Esophagus squamous epithelium (tissue), 5 donors: ENCODE measurements at places on chromosomes 3 and 15. TPM values are rescaled to one million over a fixed set of nuclear protein-coding genes. Genes with fewer than 3 reads are reported as not detected.

HOMER2 gene
- 39.4 TPM for total RNA-seq

GRCh38 chr15:65930134-65930533 is 60.8 kb downstream of the RAB11A start:
- no peaks in the 10 kb centered on the region for H3K4me1 ChIP-seq
- no peaks in the 10 kb centered on the region for H3K36me3 ChIP-seq
- no peaks in the 10 kb centered on the region for H3K27me3 ChIP-seq
- DNase-seq, result no peak
- H3K27ac ChIP-seq, result no peak overlapping the region
- no peak overlapping the region for H3K4me3 ChIP-seq

DNA sequence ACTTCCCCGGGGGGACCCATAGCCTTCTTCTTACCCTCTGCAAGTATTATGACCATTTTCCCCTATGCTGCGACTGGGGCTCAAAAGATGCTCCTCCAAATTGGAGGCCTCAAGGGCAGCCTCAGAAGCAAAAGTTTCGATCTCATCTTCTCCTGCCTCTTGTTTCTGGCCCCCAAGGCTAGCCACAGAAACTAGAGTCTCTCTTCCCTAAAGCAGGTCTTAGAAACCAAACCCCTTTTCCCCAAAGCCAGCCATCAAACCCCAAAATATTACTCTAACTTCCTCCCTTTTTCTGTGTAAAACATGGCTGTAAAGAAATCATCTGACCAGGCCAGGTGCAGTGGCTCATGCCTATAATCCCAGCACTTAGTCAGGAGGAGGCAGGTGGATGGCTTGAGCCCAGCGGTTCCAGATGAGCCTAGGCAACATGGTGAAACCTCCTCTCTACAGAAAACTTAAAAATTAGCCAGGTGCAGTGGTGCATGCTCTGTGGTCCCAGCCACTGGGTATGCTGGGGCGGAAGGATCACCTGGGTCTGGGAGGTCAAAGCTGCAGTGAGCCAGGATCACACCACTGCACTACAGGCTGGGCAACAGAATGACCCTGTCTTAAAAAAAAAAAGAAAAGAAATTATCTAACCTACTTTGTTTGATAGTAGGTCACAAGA is 36.7 kb upstream of the MFGE8 start:
- DNase-seq, result no peak
- no peak overlapping the region for H3K27ac ChIP-seq
- H3K4me3 ChIP-seq, result no peak overlapping the region
- no peaks in the 10 kb centered on the region for H3K27me3 ChIP-seq
- H3K36me3 ChIP-seq, result no peaks in the 10 kb centered on the region

THBS1 gene
- 86.2 TPM for total RNA-seq

SPTSSB gene
- 4.2 TPM for total RNA-seq

NUTM1 gene
- total RNA-seq, result not detected

GRCh38 chr3:30222441-30222840 is 384.0 kb upstream of the TGFBR2 start:
- H3K4me3 ChIP-seq, result no peak overlapping the region
- H3K36me3 ChIP-seq, result no peaks in the 10 kb centered on the region
- no peak overlapping the region for H3K27ac ChIP-seq
- no peaks in the 10 kb centered on the region for H3K4me1 ChIP-seq
- DNase-seq, result no peak

GRCh38 chr15:69120732-69121131 is 39.7 kb upstream of the GLCE start:
- H3K4me1 ChIP-seq, result peaks cover 15% of the 10 kb centered on the region
- no peak overlapping the region for H3K27ac ChIP-seq
- no peak overlapping the region for H3K4me3 ChIP-seq
- DNase-seq, result no peak

GRCh38 chr3:20054549-20054987 is 14.3 kb downstream of the KAT2B start:
- H3K27ac ChIP-seq, result peak overlapping the region; percentile 87
- no peak overlapping the region for H3K4me3 ChIP-seq
- no peaks in the 10 kb centered on the region for H3K27me3 ChIP-seq
- no peaks in the 10 kb centered on the region for H3K36me3 ChIP-seq
- peaks cover 48% of the 10 kb centered on the region for H3K4me1 ChIP-seq
- DNase-seq, result peak; percentile 2

DNA sequence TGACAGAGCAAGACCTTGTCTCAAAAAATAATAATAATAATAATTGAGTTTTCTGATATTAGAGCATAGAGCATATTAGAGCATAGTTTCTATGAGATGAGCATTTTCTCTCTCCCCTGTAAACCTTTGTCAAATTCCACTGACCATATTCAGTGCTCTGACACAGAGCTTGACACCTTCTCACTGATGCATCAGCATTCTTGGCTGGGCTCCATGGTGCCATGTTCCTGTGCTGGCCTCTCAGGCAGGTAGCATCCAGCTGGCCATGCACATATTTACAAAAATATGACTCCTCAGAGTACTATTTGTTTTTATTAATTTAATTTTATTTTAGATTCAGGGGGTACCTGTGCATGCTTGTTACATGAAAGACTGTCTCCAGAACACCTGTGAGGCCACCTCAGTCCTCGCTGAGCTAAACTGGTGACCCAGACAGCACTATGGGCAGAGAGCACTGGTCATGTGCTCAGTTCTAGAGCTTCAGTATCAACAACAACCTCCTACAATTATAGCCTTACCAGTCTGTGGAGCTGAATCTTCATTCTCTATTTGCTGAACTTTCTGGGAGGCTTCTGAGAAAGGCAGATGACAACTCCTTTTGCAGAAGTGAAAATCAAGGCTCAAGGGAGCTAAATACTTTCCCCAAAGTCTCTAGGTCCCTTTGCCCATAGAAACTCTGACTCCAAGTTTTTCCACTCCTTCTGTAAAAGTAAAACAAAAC is 21.6 kb upstream of the SLC28A2 start:
- H3K36me3 ChIP-seq, result no peaks in the 10 kb centered on the region
- H3K4me3 ChIP-seq, result no peak overlapping the region
- H3K27ac ChIP-seq, result no peak overlapping the region
- no peaks in the 10 kb centered on the region for H3K4me1 ChIP-seq
- DNase-seq, result no peak

- no peak overlapping the region for H3K27ac ChIP-seq
- H3K36me3 ChIP-seq, result no peaks in the 10 kb centered on the region
- H3K4me1 ChIP-seq, result peaks cover 7% of the 10 kb centered on the region
- DNase-seq, result no peak
Observed at GRCh38 chr15:44193651-44194322, 1.3 kb downstream of the FRMD5 start.

GRCh38 chr3:82474711-82475110 is 713.3 kb upstream of the GBE1 start:
- no peak for DNase-seq
- no peak overlapping the region for H3K4me3 ChIP-seq
- no peaks in the 10 kb centered on the region for H3K27me3 ChIP-seq
- H3K27ac ChIP-seq, result no peak overlapping the region

C3orf49 gene
- total RNA-seq, result not detected

POLR2M gene
- total RNA-seq, result 29.3 TPM

- H3K36me3 ChIP-seq, result no peaks in the 10 kb centered on the region
- H3K4me1 ChIP-seq, result no peaks in the 10 kb centered on the region
- H3K4me3 ChIP-seq, result no peak overlapping the region
Observed at GRCh38 chr15:80679167-80679803, 15.8 kb upstream of the ABHD17C start.

DNA sequence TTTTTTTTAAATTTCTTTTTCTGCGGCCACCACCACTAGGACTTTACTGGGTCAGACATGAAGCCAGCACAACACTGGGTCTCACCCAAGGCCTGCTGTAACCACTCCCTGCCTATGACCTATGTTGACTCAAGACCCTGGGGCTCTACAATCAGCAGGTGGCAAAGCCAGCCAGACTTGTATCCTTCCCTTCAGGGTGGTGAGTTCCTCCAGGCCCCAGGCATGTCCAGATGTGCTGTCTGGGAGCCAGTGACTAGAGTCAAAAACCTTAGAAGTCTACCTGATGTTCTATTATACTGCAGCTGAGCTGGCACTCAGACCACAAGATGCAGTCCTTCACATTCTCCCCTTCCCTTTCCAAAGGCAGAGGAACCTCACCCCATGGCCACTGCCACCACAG is 31.6 kb upstream of the CLDN18 start:
- H3K4me3 ChIP-seq, result no peak overlapping the region
- H3K27me3 ChIP-seq, result peaks cover 11% of the 10 kb centered on the region
- H3K27ac ChIP-seq, result no peak overlapping the region
- H3K36me3 ChIP-seq, result no peaks in the 10 kb centered on the region
- no peaks in the 10 kb centered on the region for H3K4me1 ChIP-seq

DLEC1 gene
- total RNA-seq, result not detected

GRCh38 chr3:37096288-37096687 is 78.1 kb downstream of the LRRFIP2 start:
- H3K36me3 ChIP-seq, result peaks cover 51% of the 10 kb centered on the region
- no peak overlapping the region for H3K27ac ChIP-seq
- no peak overlapping the region for H3K4me3 ChIP-seq
- no peaks in the 10 kb centered on the region for H3K4me1 ChIP-seq

C3orf22 gene
- total RNA-seq, result not detected

DNA sequence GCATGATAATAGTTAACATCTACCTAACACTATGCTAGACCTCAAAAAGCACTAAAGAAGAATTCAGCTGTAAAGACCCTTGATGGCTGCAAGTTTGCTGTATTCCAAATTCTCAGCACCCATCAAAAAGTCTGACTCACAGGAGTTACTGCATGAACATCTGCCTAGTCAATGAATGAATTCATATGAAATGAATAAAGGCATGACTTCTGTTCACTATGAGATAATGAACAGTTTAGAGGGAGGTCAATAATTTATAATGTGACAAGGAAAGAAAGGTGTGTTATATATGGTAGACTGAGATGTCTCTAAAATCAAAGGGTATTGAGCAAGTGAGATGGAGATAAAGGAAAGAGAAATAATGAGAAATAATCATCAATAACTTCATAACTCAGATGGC is 508.2 kb upstream of the TGFBR2 start:
- H3K36me3 ChIP-seq, result no peaks in the 10 kb centered on the region
- H3K27me3 ChIP-seq, result no peaks in the 10 kb centered on the region
- no peak overlapping the region for H3K27ac ChIP-seq
- no peak for DNase-seq
- no peaks in the 10 kb centered on the region for H3K4me1 ChIP-seq

RETNLB gene
- total RNA-seq, result not detected

- H3K27ac ChIP-seq, result no peak overlapping the region
- H3K27me3 ChIP-seq, result no peaks in the 10 kb centered on the region
- no peaks in the 10 kb centered on the region for H3K4me1 ChIP-seq
- H3K4me3 ChIP-seq, result no peak overlapping the region
- no peak for DNase-seq
Observed at GRCh38 chr15:36389107-36389506, 190.3 kb upstream of the CDIN1 start.

GRCh38 chr3:3087279-3087678 is 22.9 kb downstream of the IL5RA start:
- H3K4me1 ChIP-seq, result no peaks in the 10 kb centered on the region
- no peaks in the 10 kb centered on the region for H3K27me3 ChIP-seq
- no peak overlapping the region for H3K4me3 ChIP-seq
- no peak for DNase-seq

GRCh38 chr3:146065573-146066006 is 95.4 kb downstream of the PLOD2 start:
- H3K27me3 ChIP-seq, result no peaks in the 10 kb centered on the region
- no peak overlapping the region for H3K4me3 ChIP-seq
- no peaks in the 10 kb centered on the region for H3K36me3 ChIP-seq
- H3K4me1 ChIP-seq, result no peaks in the 10 kb centered on the region
- DNase-seq, result no peak

DNA sequence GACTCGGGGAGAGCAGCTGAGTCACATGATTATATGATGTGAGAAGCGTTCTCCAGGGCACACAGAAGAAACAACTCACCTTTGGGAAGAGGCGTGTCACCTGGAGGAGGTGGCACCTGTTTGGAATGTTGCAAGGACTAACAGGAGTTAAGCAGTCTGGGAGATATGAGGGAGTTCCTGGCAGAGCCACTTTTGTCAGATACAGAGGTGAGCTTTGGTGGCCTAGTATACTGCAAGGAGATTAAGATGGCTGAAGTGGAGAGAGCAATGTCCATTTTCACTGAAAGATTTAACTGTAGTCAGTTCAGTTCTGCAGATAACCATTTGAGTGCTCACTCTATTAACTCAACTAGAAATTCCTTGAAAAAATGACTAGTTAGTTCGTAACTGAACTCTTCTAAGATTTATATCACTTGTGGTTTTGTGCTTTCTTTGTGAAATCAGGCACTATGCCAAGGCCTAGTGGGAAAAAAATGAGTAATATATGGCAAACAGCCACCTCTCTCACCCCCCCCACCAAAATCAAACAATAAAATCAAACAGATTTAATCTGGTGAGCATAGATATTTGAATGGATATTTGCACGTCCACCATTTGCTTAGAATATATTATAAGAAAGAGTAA is 61.3 kb downstream of the CRYBG3 start:
- no peak for DNase-seq
- H3K4me1 ChIP-seq, result peaks cover 12% of the 10 kb centered on the region
- H3K36me3 ChIP-seq, result peaks cover 50% of the 10 kb centered on the region

DNAH12 gene
- not detected for total RNA-seq

DNA sequence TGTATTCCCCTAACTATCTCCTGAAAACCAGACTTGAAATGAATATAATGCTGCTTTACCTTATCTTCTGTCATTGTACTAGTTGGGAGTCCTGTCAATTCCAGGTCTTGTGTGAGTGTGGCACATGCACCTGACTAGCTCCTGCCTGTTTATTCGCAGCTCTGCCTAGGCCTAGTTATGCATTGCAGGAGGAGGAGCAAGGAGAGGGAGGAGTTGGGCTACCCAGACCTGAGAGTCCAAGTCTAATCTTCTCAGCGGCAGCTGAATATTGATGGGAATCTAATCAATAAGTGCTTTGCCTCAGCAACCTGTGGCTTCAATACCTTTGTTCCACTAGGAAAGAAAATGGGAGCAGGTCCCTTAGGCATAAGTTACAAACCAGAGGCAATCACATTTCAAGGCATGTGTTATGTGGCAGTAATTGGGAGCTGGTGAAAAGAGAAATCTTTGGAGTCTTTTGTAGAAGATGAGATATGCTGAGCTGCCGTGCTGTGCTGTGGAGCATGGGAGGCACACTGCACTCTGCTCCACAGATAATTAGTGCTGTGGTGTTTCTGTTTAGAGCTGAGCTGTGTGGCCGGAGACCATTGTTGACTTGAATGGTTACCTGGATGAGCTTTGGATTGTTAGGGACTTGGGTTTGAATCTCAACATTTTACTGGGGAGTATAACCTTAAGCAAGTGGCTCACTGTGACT is at the start of gene SLC2A2:
SLC2A2 (minus strand) TSS at position 124 of the 697 bp plus-strand sequence; CDS start at position 74, 50 bp downstream.
- H3K4me3 ChIP-seq, result no peak within 1 kb of the TSS
- no peak within 1 kb of the TSS for H3K27ac ChIP-seq
- no peaks in the 10 kb centered on the region for H3K27me3 ChIP-seq

DNA sequence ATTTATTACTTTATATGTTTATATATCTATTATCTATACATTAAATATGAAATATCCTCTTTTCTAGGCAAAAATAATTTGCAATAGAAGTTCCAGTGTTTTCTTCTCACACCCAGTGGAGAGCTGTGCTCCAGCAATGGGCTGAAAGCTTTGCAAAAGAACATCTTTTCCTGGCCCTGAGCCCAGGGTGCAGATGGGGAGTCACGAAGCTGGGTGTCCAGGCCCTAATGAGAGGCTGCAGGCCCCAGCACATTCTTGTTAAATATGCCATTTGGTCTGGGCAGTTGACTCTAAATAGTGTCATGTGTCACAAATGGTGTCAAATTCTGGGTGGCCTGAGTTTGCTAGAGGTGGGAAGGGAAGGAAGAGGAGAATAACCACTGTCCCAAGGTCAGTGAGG is 5.7 kb downstream of the NTRK3 start:
- DNase-seq, result no peak
- H3K27me3 ChIP-seq, result peaks cover 6% of the 10 kb centered on the region
- peaks cover 5% of the 10 kb centered on the region for H3K4me1 ChIP-seq
- H3K4me3 ChIP-seq, result no peak overlapping the region

ADAMTSL3 gene
- total RNA-seq, result 3.2 TPM
